ENCODE measurements at places on chromosomes 7 and 10.

- DNase-seq, result no peak
These were observed 179.7 kb downstream of the PTPN20 start for GRCh38 chr10:47090903-47091302.

DNA sequence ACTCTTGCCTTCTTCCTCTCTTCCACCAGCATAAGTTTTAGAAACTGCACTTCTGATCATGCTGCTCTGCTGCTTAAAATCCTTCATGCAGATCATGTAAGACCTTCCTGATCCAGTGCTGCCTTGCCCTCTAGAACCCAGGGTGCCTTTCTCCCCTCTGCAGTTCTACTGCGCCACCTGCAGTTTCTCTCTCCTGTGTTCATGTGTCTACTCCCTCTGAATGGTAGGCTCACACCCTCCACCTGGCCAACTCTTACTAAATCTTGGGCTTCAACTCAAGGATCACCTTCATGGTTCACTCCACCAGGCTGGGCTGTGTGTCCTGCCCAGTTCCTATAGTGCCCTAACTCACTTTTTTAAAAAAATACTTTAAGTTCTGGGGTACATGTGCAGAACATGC lies 174.6 kb upstream of the ITGB1 start:
- no peak for DNase-seq

GRCh38 chr10:48742891-48743860 lies 58.5 kb downstream of the WDFY4 start:
- no peak for DNase-seq

DNA sequence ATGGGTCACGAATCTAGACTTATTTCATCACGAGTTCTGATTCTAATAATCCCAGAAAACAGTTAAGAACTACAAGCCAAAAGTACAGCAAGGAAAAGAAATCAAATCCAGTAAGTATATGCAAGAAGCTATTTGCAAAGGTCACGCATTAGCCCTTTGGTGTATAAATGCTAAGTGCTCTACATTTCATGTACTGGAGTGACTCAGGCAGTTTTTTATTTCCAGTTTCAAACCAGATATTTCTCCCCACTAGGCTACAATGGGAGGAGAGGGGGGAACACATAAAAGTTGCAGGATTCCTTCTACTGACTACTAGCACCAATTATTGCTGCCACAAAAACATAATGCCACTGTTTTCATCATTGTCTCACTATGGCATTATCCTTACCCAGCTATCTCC lies 148.0 kb downstream of the NRCAM start:
- DNase-seq, result no peak

DNA sequence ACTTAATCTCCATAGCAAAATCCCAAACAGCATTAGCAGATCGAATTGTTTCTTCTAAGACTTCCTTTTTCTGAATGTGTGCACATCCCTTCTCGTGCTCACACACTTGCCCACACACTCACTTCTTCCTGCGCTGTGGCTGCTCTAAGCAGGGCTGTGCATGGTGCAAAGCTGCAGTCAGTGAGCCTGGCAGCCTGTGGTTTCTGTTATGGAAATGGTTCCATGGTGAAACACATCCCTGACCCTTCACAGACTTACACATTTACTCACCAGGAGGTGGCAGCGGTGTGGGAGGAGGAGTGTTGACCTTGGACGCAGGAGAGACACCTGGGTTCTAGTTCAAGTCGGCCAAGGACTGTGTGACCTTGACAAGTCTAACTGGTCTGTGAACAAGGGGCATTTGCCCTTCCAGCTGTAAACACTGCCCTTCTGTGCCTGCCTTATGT lies 24.9 kb downstream of the MTURN start:
- no peak for DNase-seq
